T-helper 1 cell (primary cell): ENCODE measurements at places on chromosomes 3 and 15.

DNA sequence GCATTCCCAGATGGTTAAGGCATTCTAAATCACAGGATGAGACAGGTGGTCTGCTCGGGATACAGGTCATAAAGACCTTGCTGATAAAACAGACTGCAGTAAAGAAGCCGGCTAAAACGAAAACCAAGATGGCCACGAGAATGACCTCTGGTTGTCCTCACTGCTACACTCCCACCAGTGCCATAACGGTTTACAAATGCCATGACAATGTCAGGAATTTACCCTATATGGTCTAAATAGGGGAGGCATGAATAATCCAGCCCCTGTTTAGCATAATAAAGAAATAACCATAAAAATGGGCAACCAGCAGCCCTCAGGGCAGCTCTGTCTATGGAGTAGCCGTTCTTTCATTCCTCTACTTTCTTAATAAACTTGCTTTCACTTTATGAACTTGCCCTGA, 151.1 kb downstream of the ZNF385D start:
- no peak for DNase-seq

GRCh38 chr3:31960793-31961431, 20.1 kb downstream of the OSBPL10 start:
- DNase-seq: no peak

- DNase-seq: no peak
These were observed 69.2 kb upstream of the ICE2 start for GRCh38 chr15:60548101-60548500.

DNA sequence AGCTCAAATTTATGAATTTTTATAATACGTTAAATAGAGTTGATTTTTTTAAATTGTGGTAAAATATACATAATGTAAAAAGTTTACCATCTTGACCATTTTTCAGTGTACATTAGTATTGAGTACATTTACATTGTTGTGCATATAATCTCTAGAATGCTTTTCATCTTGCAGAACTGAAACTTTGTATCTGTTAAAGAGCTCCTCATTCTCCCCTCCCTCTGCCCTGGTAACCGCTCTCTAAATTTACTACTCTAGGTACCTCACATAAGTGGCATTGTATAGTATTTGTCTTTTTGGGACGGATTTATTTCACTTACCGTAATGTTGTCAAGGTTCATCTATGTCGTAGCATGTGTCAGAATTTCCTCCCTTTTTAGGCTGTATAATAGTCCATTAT, 13.6 kb downstream of the TBC1D23 start:
- no peak for DNase-seq

DNA sequence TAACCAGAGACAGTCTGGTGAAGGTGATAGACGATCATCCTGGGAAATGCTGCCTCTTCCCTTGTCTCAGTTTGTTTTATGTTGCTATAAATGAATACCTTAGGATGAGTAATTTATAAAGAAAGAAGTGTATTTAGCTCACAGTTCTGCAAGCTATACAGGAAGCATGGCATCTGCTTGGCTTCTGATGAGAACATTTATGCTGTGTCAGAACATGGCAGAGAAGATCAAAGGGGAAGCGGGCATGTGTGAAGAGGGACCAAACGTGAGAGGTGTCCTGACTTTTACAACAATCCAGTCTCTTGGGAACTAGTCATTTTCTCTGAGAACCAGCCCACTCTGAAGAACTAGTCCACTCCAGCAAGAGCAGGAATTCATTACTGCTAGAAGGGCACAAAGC, 9.6 kb downstream of the CMC1 start:
- no peak for DNase-seq

DNA sequence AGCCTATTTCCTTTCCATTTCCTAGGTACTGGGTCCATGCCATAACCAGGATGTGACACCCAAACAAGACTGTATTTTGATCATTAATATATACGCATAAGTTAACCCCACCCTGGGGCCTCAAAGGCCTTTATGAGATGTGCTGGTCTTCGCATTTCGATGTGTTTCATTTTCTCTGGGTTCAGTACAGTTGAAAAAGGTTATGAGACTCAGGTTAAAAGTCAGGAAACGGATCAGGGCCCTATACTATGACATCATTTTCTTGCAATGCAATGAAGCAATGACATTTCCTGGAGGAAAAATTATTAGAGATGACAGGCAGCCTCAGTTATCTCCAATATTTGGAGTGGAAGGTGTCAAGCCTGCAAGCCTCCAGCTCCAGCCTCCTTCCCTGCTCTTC, 31.7 kb downstream of the TMEM212 start:
- DNase-seq: no peak

DNA sequence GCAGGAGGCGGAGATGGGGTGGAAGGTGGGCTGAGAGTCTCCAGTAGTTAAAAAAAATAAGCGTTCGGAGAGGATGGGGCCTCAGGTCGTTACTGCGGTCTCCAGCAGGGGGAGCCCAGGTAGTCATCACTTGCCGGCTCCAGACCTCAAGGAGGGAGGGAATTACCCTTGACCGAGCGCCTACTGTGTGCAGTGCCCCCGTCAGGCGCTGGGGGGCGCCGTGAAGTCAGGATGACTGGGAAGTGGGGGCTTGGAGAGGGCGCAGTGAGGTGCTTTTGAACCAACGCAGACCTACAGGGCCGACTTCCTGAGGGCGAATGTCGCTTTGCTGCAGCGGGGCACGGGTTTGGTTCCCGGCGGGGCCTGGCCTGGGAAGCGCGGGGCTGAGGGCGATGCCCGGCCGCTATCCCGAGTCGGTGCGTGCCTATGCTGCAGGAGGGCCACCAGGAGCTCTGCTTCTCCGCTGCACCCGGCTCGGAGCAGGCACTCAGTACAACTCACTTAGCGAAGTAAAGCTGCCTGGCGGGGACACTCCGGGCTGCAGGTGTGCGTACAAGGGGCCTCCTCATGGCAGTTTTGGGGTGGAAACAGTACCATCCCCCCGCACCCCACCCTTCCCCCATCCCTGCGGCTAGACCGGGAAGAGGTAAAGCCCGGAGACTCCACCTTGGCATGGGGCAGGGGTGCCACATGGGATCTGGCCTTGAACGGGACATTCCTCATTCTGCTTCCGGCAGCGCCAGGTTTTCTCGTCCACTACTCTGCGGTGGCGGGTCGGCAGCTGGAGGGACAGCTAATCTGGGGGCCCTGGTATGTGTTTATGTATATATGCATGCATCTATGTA, 79.8 kb downstream of the RHCG start:
- peak; percentile 48 for DNase-seq

- DNase-seq: no peak
These were observed 79.1 kb downstream of the RHCG start for GRCh38 chr15:89417206-89417725.

DNA sequence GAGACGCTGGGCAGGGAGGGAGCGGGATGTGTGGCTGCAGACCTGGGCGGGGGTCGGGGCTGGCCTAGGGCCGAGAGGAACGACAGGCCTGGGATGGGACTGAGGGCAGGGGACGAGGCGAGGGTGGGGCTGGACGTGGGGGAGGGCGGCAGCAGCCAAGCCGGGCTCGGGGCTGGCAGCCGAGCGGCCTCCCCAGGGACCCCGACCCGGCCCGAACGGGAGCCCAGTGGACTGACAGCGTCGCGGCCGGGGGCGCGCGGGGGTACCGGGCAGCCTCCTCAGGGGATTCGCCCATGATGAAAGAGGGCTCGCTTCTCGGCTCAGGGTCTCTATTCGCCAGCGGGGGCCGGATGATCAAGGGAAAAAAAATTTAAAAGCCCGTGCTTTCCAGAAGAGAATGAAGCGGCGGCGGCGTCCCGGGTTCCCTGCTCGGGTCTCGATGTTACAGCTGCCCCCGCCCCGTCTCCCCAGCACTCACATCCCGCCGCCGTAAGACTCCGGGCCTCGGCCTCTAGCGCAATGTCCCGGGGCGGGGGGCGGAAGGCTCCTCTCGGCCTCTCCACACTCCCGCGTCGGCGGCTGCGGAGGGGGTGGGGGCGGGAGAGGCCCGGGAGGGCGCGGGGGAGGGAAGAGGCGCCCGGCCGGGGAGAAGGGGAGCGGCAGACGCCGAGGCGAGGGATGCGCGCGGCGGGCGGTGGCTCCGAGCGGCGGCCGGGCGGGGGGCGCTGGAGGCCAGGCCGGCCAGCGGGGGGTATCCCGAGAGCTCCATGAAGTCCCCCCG, 4.3 kb downstream of the PTH1R start:
- no peak for DNase-seq

GRCh38 chr3:124926426-124927101, 8.0 kb downstream of the MUC13 start:
- no peak for DNase-seq

DNA sequence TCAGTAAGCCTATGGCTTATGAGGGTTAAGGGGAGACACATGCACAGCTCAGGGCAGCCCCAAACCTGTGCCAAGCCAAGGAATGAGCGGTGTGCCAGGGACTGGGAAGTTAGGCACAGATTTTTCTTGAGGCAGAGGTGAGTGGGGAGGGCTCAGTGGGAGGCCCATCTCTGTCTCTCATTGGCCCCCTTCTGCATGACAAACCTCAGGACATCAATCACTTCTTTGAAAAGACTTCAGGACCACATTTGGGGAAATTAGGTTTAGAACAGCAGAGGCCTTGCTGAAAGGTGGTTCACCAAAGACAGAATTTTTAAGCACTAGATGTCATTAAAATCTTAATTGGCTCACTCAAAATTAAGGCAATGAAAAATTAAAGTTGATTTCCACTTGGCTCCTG, 57.2 kb downstream of the RAB11A start:
- no peak for DNase-seq

DNA sequence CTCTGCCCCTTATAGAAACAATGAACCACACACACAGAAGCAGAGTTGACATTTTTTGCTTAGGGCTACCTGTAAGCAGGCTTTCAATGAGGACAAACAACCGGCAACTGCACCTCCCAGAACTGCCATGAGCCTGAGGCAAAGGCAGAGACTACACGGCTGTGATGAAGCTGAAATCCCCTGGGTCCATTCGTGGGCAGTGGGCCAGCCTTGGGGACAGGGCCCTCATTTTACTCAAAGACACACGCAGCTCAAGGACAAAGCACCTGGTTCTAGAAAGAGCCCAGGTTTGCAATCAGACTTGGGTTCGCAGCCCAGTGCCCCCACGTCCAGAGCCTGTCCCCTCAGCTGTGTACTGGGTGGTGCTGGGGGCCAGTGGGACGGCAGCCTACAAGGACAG, 17.9 kb downstream of the FAM174B start:
- DNase-seq: no peak

- DNase-seq: no peak
These were observed 985.2 kb upstream of the SEMA6D start for GRCh38 chr15:46732060-46732459.

GRCh38 chr15:80251428-80252120, 439 bp downstream of the CTXND1 start:
- DNase-seq: no peak

DNA sequence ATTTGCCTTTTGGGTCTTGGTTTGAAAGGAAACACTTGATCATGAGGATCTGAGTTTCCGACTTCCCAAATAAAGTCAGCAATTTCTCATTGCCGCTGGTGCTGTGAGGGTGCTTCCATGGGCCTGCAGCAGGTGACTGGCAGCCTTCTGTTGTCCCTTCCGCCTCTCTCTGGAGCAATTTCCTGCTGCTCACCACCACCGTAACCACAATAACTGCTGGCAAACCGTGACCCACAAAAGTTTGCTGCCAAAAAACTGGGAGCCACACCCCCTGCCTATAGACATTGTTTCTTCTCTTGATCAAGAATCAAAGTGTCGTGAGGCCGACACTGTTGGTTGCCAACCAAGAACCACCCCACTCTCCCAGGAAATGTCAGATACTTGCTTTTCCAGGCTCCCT, 164.0 kb downstream of the NR2F2 start:
- no peak for DNase-seq

DNA sequence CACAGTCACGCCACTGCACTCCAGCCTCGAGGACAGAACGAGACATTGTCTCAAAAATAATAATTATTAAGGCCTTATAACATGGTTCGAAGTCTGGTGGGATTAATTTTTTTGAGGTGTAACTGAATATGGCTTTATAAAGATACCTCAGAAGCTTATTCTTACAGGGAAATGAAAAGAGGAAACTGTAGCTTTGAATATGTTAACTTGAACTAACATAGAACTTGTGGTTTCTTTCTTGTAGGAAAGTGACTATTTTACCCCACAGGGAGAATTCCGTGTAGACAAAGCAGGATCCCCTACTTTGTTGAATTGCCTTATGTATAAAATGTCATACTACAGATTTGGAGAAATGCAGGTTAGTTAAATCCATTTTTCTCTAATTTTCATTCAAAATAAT, 96.3 kb downstream of the STT3B start:
- no peak for DNase-seq

DNA sequence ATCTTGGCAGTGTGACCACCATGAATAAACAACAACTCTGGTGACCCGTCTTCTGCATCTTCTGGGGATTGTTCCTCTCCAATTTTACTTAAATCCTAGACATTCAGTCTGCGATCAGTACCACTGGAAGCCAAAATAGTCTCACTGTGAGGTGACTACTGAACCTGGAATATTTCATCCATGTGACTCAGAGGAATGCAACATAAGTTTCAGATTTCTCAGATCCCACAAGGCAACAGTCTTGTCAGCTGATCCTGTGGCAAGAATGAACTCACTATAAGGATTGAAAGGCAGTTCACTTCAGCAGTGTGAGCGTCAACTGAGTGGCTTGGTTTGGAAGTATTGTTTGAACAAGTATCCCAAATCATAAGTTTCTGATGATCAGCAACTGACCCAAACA, 13.2 kb downstream of the NSUN3 start:
- DNase-seq: no peak

- DNase-seq: no peak
These were observed 141.9 kb downstream of the P3H2 start for GRCh38 chr3:189978753-189979152.

DNA sequence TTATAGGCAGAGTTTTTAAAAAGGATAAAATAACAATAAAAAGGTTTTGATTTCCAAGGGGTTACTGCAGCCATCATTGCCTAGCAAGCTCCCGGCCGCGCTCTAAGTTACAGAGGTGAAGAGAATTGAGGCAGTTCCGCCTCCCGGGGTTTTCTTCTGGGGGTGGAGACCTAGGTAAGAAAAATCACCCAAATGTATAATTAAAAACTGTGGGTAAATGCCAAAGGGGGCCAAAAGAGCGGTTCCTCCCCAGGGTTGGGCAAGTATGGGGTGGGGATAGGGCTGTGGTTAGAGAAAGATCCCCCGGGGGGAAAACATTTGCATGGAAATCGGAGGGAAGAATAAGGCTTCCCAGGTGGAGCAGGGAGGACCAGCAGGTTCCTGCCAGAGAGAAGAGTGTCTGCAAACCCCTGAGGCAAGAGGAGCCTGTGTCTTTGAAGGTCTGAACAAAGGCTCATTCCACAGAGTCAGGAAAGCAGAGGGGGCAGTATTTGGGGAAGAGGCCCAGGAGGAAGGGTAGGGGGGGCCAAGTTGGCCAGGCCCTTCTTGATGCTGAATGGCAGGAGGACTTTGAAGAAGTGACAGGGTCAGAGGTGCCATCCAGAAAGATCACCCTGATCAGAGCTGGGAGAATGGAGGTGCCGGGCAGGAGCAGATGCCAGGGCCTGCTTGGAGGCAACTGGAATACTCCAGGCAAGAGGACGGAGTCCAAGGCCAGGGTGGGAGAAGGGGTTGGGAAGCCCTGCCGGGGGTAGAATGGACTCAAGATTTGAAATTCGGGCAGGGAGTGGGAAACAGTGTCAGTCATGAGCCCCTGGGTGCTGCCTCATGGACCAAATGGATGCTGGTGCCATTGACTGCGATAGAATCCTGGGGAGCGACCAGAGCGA, 152.9 kb upstream of the RGMA start:
- DNase-seq: no peak
